ENCODE measurements at places on chromosomes 5 and 9.

DNA sequence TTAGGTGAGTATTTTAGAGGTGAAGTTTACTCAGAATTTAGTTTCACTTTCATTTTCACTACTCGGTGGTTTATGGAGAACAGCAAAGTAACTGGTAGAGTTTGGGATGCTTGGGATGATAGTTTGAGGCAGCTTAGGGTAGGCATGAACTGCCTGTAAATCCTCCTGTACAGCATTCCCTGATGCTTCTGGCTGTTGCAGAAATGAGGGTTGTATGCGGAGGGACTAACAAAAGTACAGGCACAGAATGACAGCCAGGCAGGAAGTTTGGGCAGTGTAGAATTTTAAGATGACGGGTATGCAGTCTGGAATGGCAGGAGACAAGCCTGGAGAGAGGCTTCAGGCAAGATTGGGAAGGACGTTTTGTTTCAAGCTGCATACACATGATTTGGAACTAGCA, 48.0 kb upstream of the FAM120AOS start:
- peak overlapping the region; percentile 51 for H3K4me3 ChIP-seq
- H3K4me1 ChIP-seq, result peaks cover 30% of the 10 kb centered on the region
- H3K27ac ChIP-seq, result peak overlapping the region; percentile 70

DNA sequence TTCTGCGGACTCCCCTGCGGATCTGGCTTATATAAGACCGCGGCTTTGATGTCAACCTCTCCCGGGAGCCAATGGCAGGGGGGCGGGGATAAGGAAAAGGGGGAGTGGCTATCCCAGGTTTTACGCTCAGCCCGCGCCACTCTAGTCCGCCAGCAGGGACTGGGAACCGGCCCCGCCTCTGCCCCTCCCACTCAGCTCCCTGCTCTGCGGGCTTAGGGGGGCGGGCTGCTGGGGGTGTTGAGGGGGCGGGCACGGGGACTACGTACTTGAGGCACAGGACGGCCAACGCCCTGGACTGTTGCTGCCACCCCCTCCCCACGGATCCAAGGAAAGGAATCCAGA, at the start of gene HAND1:
TSS of gene HAND1 (minus strand) at position 4 of the 342 bp plus-strand sequence. CDS start 219 bp downstream, outside the sequence.
- H3K27ac ChIP-seq, result no peak within 1 kb of the TSS
- no peak for DNase-seq
- H3K4me1 ChIP-seq, result no peaks in the 10 kb centered on the region
- H3K27me3 ChIP-seq, result peaks cover 29% of the 10 kb centered on the region

GRCh38 chr5:168401880-168402279, 84.4 kb upstream of the RARS1 start:
- no peaks in the 10 kb centered on the region for H3K36me3 ChIP-seq
- no peak overlapping the region for H3K4me3 ChIP-seq
- H3K27ac ChIP-seq, result no peak overlapping the region
- no peaks in the 10 kb centered on the region for H3K4me1 ChIP-seq
- H3K27me3 ChIP-seq, result peaks cover 13% of the 10 kb centered on the region

DNA sequence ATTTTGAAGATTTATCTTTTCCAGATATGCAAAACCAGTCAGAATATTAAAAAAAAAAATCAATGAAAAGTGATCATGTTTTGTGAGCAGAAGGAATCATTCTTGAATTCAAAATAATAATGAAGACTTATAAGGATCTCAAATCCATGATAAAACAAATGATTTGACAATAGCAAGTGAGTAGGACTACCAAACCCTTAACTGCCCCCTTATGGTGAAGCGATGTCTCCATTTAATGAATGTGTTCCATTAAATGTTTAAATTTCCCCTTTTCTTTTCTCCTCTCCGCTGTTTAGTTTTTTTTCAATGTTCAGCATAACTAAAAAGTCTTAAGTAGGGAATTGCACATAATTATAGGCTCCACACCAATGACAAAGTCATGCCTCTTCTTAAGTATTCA, 12.2 kb upstream of the MARCHF3 start:
- H3K36me3 ChIP-seq, result no peaks in the 10 kb centered on the region
- H3K4me1 ChIP-seq, result no peaks in the 10 kb centered on the region
- no peak overlapping the region for H3K4me3 ChIP-seq
- no peak for DNase-seq
- H3K27ac ChIP-seq, result no peak overlapping the region
- peaks cover 13% of the 10 kb centered on the region for H3K27me3 ChIP-seq

- no peak overlapping the region for H3K27ac ChIP-seq
- no peaks in the 10 kb centered on the region for H3K36me3 ChIP-seq
- H3K27me3 ChIP-seq, result no peaks in the 10 kb centered on the region
- DNase-seq, result no peak
- H3K4me3 ChIP-seq, result no peak overlapping the region
- H3K4me1 ChIP-seq, result peaks cover 14% of the 10 kb centered on the region
Measured at GRCh38 chr5:100598446-100598845, 63.3 kb downstream of the FAM174A start.

DNA sequence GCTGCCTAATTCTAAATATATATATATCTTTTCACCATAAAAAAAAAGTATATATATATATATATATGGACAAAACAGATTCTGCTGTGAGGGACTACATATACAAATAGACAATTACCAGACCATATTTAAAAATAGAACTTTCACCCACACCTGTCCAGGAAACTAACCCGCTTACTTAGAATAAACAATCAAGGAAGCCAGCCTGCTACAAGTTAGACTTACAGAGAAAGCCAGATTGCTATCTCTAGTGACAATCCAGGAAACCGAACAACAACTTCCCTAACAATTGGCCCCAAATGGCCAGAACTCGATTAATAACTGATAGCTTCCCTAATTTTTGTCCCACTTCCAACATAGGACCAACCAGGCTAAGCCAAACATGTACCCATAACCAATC, 5.9 kb downstream of the GLDC start:
- no peaks in the 10 kb centered on the region for H3K27me3 ChIP-seq
- no peak for DNase-seq
- no peaks in the 10 kb centered on the region for H3K4me1 ChIP-seq
- no peak overlapping the region for H3K4me3 ChIP-seq
- H3K36me3 ChIP-seq, result no peaks in the 10 kb centered on the region
- H3K27ac ChIP-seq, result no peak overlapping the region

DNA sequence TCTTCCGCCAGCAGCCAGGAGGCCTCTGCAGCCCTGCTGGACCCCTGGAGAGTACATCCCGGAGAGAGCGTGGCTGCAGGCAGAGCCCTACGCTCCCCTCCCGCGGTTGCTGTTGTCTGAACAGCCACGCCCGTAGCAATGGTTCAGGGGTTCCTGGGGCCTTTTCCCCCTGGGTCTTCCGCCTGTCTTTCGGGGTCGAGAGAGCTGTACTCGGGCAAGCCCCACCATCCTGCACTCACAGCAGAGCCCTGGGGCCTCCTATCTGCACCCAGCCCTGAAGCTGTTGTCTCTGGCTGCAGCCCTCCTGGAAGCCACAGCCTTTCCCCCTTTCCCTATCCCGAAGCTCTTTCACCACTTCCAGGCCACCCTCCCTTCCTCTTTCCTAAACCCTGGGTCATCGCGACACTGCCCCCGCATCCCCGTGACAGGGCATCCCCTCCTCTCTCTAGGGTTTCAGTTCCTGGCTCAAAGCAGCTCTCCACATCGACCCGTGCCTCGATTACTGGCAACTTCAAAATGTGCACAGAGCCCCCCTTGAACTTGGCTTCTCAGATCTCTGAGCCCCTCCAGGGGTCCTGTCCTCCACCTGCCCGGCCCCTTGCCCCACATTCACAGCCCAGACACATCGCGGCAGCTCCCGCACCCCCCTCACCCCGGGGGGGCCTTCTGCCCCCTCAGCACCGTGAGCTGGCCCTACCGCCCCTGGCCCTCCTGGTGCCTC, 43.9 kb upstream of the CEP72 start:
- H3K4me3 ChIP-seq, result no peak overlapping the region
- H3K27ac ChIP-seq, result no peak overlapping the region
- DNase-seq, result no peak
- no peaks in the 10 kb centered on the region for H3K36me3 ChIP-seq
- H3K27me3 ChIP-seq, result no peaks in the 10 kb centered on the region

- no peak for DNase-seq
- H3K27ac ChIP-seq, result no peak overlapping the region
- no peak overlapping the region for H3K4me3 ChIP-seq
- no peaks in the 10 kb centered on the region for H3K4me1 ChIP-seq
Measured at GRCh38 chr5:105849701-105850100, 1821.0 kb downstream of the EFNA5 start.

DNA sequence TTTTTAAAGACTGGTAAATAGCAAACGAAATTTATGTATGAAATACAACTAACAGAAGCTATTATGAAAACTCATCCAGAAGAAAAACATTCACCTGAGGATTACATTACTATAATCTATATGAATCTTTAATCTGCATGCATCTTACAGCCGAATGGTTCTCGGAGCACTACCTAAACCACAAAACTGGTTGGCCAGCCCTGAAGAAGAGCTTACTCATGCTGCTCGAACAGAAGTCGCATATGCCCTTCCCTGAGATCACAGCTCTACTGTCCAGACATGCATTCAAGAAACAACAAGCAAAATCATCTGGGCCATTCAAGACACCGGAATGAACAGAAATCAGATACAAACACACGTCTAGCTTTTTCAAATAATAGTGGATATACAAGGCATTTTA, 931.0 kb upstream of the DMAC1 start:
- no peak for DNase-seq
- H3K4me3 ChIP-seq, result no peak overlapping the region
- H3K27ac ChIP-seq, result no peak overlapping the region

GRCh38 chr5:28403846-28404245, 1365.5 kb upstream of the CDH9 start:
- H3K4me3 ChIP-seq, result no peak overlapping the region
- H3K36me3 ChIP-seq, result no peaks in the 10 kb centered on the region
- no peaks in the 10 kb centered on the region for H3K27me3 ChIP-seq
- H3K27ac ChIP-seq, result no peak overlapping the region
- H3K4me1 ChIP-seq, result no peaks in the 10 kb centered on the region
- DNase-seq, result no peak

- no peak overlapping the region for H3K4me3 ChIP-seq
- no peak for DNase-seq
- H3K4me1 ChIP-seq, result no peaks in the 10 kb centered on the region
- no peaks in the 10 kb centered on the region for H3K27me3 ChIP-seq
- peaks cover 28% of the 10 kb centered on the region for H3K36me3 ChIP-seq
- no peak overlapping the region for H3K27ac ChIP-seq
Measured at GRCh38 chr5:133952729-133953567, 15.5 kb downstream of the C5orf15 start.

GRCh38 chr5:140554454-140554853, 2.8 kb downstream of the SRA1 start:
- peaks cover 62% of the 10 kb centered on the region for H3K36me3 ChIP-seq
- no peaks in the 10 kb centered on the region for H3K27me3 ChIP-seq
- peaks cover 47% of the 10 kb centered on the region for H3K4me1 ChIP-seq
- DNase-seq, result no peak

- no peak overlapping the region for H3K4me3 ChIP-seq
- peaks cover 6% of the 10 kb centered on the region for H3K27me3 ChIP-seq
- H3K36me3 ChIP-seq, result no peaks in the 10 kb centered on the region
- no peak for DNase-seq
Measured at GRCh38 chr5:93590493-93590892, 7.5 kb downstream of the NR2F1 start.

All from DND-41 (cell line).